Caudate nucleus (tissue), 63 donors: ENCODE measurements at places on chromosomes 13 and 19.

GRCh38 chr13:35140321-35140720 is 198.3 kb downstream of the NBEA start:
- no peak for DNase-seq

DNA sequence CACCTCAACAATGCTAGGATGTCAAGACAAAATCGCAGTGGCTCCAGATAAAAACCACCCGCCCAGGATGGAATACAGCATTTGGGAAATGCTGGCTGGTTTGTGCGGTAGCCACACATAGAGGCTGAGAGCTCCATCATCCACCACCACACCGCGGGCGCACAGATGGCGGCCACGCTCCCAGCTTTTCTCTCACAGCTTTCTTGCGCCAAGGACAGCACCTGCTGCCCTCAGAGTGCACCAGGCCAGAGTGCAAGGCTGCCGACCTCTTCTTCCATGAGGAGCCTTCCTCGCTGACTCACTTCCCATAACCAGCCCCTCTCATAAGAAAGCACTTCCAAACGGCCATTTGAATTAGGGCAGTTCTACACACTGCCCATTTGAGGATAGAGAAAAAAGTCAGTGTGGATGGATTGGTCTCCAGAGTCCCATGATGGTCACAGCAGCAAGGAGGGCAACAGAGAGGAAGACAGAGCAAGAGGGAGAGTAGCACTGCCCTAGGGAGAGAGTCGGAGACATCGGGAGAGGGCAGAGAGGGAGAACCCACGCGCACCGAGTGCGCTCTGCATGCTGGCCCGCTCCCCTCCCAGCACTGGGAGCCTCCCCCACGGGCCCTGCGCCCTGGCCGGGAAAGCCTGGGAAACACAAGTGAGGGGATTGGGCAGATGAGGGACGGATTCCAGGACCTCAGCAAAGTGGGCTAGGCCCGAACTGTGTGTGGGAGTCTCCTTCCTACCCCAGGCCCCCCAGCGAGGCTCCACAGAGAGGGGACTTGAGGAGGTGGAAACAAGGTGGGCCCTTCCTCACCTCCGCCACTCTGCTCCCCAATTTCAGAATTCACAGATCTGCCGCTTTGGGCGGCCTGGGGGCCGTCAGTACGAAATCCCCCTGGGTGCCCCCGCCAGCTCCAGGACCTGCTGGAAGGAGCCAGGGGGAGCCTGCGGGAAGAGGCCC is 156.9 kb downstream of the USP12 start:
- no peak for DNase-seq

DNA sequence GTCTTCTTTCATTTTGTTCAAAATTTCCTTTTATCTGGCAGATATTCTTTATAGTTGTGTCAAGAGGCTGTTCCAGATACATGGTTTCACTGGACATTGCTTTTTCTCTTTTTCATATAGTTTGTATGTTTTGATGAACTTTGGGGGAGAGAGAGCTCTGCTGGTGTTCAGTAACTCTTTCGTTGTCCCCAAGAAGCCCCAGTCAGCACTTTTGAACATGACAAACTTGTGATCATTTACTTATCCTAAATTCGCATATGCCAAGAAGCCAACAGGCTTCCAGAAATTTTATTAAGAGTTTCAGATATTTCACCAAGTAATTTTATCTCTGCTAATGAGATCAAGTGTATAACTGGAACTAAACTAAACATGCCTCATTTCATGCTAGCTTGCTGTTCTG is 275.8 kb upstream of the GPC6 start:
- DNase-seq: no peak

DNA sequence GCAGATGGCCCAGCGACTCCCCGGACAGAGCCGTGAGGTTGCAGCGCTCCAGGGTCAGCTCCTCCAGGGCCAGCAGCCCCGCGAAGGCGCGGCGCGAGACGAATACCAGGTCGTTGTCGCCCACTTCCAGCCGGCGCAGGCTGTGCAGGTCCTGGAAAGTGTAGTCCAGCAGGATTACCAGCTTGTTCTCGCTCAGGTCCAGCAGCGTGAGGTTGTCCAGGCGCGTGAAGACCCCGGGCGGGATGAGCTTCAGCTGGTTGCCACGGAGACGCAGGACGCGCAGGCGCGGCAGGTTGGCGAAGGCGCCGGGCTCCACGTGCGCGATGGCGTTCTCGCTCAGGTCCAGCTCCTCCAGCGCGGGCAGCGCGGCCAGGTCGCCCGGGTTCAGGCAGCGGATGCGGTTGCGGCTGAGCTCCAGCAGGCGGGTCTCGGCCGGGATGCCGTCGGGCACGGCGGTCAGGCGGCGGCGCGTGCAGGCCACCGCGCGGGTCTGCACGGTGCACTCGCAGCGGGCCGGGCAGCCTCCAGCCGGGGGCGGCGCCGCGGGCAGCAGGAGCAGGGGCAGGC is 9.3 kb upstream of the PEAK3 start:
- DNase-seq: no peak

- DNase-seq: peak; percentile 57
Measured at GRCh38 chr13:43023289-43023963, at the start of gene DNAJC15. Gene DNAJC15, plus strand, starts transcription at chr13:43023586. Its CDS starts 41 bp downstream, at chr13:43023627.

DNA sequence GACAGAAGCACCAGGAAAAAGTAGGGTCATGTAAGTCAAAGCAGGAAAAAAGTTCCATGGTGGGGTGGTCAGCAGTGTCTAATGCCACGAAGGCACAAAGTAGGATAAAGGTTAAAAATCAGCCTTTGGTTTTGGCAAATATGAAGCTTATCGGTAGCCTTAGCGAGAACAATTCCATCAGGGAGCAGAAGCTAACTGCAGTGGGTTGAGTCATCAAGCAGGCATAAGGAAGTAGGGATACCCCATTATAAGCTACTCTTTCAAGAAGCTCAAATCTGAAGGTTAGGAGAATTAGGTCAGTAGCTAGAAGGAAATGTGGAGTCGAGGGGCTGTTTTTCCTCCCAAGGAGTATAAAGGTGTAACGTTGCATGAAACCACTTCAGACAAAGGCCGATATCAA is 57.5 kb upstream of the USPL1 start:
- DNase-seq: no peak

GRCh38 chr13:21075379-21076249 is 14.2 kb upstream of the LATS2 start:
- DNase-seq: no peak

DNA sequence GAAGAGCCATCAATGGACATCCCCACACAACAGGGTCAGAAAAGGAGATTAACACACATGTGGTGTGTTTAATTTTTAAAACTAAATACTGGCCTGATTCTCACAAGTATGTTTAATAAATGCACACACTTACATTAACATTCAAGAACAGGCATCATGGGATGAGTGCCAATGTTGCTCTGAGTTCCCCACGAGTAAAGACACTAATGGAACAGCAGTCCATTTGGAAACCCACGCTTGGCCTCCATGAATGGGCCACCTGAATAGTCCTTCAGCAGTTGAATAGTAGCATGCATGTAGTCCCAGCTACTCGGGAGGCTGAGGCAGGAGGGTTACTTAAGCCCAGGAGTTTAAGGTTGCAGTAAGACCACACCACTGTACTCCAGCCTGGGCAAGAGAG is 195.2 kb upstream of the IPO5 start:
- DNase-seq: no peak

- no peak for DNase-seq
Measured at GRCh38 chr13:88472316-88472715, 801.1 kb downstream of the SLITRK5 start.

DNA sequence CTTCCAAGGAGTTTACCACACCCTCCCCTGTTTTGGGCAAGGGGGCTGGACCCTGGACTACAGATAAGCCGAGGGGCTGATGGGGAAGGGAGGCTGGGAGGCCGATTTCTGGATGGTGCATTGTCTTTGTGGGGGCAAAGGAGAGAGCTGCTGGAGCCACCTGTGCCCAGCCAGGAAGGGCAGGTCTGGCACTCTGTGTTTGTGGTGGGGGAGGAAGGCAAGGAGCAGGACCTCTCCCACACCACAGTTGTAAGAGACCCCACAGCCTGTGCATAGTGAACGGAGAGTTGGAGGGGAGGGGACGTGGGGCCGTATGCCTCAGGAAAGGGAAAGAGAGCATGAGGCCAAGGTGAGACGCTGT is 16.0 kb upstream of the PRR19 start:
- no peak for DNase-seq

DNA sequence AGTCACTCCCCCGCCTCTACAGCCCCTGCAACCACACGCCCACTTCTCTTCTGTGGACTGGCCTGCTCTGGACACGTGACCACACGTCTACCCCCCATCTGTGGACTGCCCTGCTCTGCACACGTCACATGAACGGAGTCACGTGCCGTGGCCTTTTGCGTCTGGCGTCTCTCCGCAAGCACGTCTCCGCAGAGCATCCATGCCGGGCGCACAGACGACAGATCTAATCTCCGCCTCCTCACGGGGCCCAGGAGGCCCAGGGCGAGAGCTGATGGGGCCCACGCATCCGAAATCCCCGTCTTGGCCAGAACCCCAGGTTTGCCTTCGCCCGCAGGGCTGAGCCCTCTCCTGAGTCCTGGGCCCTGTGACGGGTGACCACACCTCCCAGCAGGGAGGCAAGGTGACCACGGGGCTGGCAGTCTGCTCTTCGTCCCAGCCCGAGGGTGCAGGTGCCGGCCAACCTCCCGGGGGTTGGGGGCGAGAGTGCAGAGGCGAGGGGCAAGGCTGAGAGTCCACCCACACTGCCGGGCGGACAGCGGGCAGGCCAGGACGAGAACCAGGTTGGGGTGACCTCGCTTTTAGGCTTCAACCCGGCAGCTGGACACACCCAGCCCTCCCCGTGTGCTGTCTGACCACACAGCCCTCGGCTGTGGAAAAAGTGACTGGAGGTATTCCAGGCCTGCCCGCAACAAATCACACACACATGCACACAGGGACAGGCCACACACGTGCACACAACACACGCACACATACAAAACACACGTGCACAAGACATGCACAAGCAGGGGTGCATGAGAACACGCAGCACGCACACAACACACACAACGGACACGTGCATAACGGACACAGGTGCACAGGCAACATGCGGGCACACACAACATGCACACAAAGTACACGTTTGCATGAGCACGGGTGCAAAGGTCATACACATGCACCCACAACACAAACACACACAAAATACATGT is 3.9 kb downstream of the SBNO2 start:
- DNase-seq: no peak

- no peak for DNase-seq
Measured at GRCh38 chr19:29119590-29119989, 93.4 kb downstream of the UQCRFS1 start.

DNA sequence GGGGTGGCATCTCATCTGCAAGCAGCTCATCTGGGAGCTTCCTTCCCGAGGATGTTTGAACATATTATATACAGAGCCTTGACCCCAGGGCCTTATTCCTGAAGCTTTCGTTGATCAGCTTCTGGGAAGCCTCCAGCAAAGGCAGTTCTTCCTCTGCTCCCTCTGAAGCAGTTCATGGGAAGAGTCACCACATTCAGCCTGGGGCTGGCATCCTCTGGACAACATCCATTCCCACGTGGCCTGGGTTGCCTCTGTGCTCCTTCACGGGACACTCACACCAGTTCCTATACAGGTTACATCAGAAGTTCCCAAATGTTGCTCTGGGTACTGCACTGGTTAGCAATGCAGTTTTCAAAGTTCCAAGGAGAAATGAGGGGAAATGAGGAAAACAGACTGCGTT is 29.6 kb downstream of the COL4A2 start:
- DNase-seq: no peak

DNA sequence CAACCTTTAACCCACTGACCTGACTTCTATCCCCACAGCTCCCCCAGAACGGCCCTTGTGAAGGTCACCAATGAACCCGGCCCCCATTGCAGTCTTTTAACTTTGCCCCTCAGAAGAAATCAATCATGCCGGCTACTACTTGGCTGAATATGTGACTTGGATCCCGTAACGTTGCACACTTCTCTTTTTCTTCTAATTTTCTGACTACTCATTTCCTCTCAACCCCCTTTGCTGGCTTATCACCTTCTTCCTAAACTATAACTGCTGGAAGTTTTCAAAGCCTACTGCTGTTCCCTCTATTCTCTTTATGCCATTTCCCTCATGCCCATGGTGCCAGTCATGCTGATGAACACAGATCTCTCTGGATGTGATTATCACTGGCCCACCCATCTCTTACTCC is 367.6 kb downstream of the DNAJC15 start:
- no peak for DNase-seq

GRCh38 chr19:45542234-45542668 is 35.0 kb downstream of the VASP start:
- no peak for DNase-seq

DNA sequence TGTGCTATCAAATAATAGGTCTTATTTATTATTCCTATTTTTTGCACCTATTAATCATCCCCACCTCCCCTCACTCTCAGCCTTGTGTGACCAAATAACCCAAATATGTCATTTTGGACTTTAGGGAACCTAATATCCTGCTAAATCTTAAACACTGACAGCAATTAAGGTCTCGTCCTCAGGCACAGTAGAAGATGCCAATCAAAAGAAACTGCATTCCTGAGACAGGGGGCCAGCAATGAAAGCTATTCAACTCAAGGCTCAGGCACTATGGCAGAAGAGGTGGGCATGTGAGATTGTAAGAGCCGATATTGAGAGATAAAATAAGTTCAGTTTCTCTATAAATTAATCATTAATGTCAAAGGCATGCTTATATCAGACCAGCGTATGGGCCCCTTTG is 1437.7 kb upstream of the PCDH9 start:
- no peak for DNase-seq

GRCh38 chr13:94776956-94777355 is 64.6 kb upstream of the SOX21 start:
- DNase-seq: no peak

GRCh38 chr13:114234645-114235421 is at the start of gene CDC16:
Gene CDC16, plus strand, starts transcription at chr13:114234897. Its CDS starts 188 bp downstream, at chr13:114235085.
- peak; percentile 85 for DNase-seq

DNA sequence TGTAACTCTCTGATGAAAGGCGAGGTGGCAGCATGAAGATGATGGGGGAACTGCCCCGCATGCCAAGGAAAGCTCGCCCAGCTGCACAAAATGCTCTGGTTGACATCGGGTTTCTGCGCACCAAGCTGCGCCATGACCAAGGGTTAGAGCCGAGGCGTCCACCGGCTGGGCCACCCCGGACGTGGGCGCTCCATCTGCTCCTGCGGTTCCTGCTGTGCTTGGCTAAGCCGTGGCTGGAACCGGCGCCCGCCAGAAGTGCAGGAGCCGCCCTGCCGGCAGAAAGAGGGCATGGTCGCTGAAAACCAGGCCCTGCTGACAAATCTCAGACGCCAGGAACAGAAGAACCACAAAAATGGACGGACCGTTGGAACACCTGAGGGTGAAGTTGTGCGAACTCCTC is 57.9 kb downstream of the ZNF100 start:
- no peak for DNase-seq

DNA sequence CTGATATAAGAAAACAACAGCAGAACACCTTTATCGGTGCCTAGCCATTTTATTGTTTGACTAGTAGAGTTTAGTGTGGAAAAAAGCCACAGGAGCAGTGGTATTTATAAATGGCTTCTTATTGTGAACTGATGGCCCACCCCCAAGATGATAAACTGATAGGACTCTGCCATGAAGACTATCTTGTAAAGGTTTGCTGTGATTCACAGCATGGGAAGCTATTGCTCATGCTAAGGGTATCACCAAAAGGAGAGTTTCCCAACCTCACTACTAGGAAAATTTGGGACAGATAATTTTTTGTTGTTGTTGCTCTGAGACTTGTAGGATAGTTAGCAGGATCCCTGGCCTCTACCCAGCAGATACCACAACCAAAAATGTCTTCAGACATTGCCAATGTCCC is 12.0 kb upstream of the SLC7A1 start:
- no peak for DNase-seq
